ENCODE measurements at places on chromosomes 3 and 15.
A peak's percentile ranks its signal among the peaks of the same experiment; 100 is the strongest.

DNA sequence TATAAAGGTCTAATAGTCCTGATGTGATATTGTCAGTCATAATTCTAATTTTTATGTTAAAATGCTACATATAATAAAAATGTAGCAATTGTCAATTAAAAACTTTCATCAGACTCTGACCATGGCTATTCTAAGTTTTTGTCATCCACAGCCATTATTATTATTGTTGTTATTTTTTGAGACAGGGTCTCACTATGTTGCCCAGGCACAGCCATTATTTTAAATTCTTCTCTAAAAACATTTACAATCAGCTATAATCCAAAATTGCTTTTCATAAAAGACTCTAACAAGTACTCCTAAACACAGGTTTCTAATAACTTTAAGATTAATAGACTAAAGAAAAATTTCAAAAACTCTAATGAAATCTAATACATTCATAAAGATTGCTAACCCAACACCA, 41.0 kb upstream of the SETD2 start:
- DNase-seq = no peak

DNA sequence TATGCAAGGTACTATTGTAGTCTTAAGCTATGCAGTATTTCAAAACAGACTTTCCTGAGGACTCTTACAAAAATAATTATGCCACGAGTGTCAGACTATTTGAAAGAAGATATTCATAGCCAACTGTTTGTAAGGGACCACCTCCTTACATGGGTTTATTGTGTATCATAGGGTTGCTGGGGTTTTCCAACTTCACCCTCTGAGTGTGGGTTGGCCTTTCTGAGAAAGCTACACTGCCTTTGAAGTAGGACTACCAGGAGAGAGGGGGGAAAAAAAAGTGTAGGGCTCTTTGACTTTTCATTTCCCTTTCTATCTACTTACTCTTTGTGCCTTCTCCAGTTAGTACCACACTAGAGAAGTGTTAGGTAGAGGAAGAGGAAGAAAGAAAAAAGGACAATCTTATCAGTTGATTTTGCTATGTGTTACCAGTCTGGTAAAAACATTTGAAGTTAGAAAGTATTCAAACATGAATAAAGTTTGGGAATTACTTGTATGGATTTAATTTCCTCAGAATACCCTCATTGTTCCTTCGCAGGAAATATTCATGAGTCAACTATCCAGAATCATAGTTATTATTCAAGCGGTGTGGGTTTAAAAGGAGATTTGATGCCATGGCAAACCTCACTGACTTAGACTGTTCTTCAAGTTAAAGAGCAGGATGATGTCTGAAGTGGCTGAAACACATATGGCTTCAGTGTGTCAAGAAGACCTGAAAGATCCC, 329.3 kb upstream of the THBS1 start:
- DNase-seq = no peak

DNA sequence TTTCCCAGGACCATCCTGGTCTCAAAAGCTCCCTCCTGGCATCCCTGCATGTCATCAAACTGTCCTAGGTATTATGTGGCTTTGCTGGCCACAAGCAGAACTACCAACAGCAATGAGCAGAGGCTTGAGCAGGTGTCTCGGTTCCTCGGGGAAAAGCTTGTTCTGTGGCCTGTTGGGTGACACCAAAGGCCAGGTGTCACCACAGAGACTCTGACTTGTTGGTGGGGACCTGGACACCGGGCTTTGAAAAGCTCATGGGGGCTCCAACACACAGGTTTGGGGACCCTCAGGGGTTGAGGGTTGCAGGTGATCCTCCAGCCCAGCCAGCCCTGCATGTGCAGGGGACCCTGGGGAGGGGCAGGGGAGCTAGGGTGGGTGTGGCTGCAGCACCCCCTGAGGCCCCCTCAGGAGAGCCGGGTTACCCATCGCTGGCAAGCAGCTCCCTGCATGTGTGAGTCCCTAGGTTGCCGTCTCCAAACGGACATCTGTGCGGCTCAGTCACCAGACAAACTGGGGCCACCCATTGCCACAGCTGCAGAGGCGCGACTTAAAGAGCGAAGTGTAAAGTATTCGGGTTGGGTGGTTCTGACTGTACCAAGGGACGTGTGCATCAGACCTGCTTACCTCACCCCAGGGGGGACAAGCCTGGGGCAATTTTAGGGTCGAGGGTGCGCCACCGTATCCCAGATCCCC, 140.1 kb downstream of the CHSY1 start:
- peak; percentile 41 for DNase-seq

DNA sequence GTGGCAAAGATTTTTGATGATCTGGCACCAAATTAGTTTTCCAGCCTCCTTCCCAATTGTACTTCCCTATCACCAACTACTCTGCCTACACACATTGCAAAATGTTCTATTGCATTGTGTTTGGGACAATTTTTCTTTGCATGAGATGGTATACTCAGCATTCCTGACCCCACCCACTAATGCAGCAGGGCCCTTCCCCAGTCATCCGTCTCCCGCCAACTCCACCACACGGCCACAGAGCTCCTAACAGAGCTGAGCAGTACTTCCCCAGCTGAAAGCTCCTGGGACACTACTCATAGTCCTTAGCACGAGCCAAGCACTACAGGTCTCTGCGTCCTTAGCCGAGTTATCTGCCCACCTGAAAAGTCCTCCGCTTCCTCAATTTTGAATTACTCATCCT, 34.2 kb downstream of the TXNRD3 start:
- no peak for DNase-seq

DNA sequence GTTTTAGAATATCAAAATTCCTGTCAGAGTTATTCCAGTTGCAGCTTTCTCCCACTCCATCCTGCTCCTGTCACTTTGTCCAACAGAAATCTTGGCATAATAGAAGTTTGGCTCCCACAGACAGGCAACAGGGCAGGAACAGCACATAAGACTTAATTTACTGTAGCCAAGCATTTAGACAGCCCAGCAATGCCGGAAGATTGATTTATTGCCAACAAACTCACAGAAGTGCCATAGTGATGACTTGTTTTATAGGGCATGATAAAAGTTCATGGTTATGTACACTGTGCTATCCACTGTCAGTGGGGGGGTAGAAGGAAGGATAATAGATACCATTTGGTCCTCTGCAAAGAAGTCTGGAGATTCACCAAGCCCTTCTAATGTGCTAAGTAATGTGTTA, 98.3 kb upstream of the CBLB start:
- DNase-seq = no peak

- no peak for DNase-seq
Measured at GRCh38 chr3:188270423-188270972, 116.5 kb downstream of the LPP start.

- DNase-seq = peak; percentile 20
Measured at GRCh38 chr15:30953731-30954378, 37.6 kb downstream of the MTMR10 start.

Measured in H7 (cell line).